Hippocampal formation (tissue), 2 donors: ENCODE measurements at places on chromosomes 2 and 18.
A peak's percentile ranks its signal among the peaks of the same experiment; 100 is the strongest.

DNA sequence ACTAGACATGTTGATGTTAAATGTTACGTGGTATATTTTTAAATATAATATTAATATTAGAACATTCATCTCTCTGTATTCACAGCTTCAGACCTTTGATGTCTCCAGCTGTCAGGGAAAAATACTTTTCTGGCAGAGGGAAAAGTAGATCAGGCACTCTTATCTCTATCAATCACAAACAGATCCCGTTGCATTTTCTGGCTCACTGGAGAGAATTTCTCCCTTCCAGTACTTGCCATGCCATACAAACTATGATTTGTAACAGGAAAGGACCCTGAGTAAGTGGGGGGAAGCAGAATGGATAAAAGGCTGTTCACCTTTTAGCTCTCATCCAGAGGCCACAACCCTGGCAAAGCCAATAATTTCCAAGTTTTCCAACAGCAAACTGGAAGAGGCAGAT is 158.0 kb downstream of the TCF4 start:
- no peak for DNase-seq

DNA sequence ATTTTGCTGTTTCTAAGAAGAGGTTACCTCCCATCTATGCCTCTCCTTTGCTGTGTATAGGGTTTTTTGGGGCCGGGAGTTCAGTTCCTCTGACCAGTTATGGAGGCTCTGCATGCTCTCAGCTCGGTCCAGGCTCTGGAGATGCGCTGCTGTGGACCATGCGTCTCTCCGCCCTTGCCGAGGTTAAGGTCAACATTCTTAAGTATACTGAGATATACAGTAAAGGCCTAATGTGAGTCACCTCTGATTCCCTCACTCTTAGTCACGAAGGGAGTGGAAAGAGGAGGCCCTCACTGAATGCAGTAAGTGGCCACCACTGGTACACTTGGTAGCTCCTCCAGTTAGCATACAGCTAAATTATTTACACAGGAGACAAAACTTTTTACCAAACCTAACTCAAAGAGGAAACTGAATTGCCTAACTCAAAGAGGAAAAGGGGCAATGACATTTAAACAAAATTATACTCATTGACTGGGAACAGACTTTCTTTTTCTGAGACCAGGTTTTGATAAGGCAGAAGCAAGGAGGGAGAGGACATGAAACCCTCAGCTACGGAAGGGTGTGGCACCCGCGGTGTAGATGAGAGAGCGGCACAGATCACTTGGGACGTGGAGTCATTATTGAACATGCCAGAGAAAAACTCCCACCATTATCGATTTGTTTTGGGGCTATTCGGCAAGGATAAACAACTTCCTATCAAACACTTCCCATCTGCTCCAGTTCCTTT is 98.7 kb downstream of the COPS8 start:
- no peak for DNase-seq

DNA sequence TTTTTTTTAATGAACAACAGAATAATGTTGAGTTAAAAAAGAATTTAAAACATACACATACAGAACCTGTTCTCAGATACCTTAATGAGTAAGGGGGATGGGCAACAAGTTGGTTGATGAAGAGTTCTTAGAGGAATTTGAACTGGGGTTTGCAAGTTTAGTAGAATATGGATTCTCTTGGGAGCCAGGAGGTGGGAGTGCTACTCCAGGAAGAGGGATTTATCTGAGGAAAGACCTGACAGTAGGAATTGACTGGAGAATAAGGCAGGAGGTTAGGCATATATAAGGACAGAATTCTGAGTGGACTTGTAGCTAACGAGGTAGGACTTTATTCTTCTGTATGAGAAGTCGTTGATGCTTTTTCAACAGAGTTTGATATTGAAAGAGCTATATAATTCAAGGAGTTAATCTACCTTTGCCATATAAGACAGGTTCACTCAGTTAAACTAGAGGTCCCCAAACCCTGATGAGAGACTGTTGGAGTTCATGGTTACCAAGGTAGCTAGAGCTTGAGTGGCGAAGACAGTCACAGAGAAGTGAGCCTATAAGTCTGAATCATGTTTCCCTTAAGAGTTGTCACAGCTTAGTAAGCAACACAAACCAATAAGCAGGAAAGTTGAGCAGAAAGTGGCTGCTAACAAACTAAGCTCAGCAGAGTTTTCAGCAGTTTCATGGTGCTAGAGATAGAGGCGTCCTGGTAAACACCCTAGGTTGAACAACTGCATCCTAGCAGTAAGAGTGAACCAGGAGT is 88.2 kb downstream of the NCOA1 start:
- DNase-seq = no peak

DNA sequence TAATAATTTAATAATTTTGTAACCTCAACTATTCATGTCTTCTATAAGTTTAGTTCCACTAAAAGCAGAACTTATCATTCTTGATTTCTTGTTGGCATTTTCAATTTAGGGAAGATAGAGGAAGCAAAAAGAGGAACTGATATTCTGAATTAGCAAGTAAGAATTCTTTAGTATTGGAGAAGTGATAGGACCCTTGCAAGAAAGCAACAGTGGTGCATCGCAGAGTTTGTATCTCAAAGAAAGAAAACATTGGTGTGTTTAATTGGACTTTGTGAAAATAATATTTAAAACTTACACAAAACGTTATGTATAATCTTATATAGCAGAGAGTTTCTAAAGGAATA is 36.5 kb upstream of the TNFRSF11A start:
- DNase-seq = no peak

DNA sequence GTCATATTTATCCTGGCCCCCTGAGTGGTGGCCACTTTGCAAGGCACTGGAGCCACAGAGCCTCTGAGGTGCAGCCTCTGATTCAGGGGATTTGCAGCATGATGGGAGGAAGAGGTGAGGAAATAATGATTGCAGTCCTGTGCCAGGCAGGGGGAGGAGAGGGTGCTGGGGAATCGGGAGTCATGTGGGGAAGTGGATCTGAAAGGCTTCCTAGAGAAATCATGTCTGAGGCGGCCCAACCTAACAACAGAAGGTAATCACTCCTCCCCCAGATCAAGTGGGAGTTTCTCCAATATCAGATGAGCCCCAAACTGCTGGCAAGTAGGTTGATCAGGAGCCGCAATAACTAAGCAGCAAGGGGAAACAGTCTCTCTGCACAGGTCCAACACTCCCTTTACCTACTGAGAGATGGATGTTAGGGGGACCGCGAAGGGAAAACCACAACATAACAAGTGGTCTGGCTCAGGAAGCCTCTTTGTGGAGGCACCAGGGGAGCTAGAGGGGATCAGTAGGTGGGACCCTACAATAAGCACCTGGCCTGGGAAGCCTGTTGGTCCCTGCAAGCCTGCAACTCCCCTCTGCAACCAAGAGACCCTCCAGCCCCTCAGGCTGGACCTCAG is 71.8 kb upstream of the NPAS2 start:
- DNase-seq = no peak

GRCh38 chr18:23133860-23134779 is 1.2 kb upstream of the CABLES1 start:
- no peak for DNase-seq

- peak; percentile 55 for DNase-seq
Measured at GRCh38 chr2:121648206-121649148, 785 bp downstream of the CLASP1 start.

- no peak for DNase-seq
Measured at GRCh38 chr2:158963071-158963470, 5.4 kb upstream of the TANC1 start.

DNA sequence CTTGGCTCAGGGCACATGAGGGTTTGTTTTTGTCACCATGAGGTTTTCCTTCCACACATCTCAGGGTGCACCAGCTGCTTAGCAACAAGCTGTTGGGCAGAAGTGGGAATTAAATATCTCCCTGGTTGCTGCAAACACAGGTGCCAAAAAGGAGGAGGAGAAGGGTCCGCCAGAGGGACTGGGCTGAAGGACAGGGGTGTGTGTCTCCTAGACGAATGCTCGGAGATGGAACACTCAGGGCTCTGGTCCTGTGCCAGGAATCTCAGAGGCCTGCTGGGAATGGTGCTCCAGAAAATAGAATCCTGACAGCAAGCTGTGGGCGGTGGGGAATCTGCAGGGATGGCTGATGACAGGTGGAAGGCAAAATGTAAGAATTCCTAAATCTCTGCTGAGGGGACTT is 94.5 kb downstream of the VSNL1 start:
- no peak for DNase-seq

- no peak for DNase-seq
Measured at GRCh38 chr2:160308476-160308875, 108.4 kb upstream of the ITGB6 start.

GRCh38 chr2:20370191-20370590 is 19.5 kb upstream of the PUM2 start:
- DNase-seq = no peak

DNA sequence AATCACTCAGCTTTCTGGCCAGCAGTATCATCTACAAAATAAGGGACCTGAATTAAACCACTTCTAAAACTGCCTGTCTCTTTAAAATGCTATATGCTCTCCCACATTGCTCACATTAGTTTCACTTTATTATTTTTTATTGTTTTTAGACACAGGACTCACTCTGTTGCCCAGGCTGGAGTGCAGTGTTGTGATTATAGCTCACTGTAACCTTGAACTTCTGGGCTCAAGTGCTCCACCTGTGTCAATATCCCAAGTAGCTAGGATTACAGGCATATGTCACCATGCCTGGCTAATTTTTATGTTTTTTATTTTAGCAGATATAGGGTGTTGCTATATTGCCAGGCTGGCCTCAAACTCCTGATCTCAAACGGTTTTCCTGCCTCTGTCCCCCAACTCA is 591.3 kb upstream of the ZNF804A start:
- no peak for DNase-seq

GRCh38 chr18:10497206-10497749 is 28.5 kb upstream of the NAPG start:
- DNase-seq = no peak

- DNase-seq = no peak
Measured at GRCh38 chr2:176601066-176601465, 331.8 kb downstream of the MTX2 start.

GRCh38 chr2:30230497-30231211 is 680 bp upstream of the LBH start:
- peak; percentile 38 for DNase-seq

DNA sequence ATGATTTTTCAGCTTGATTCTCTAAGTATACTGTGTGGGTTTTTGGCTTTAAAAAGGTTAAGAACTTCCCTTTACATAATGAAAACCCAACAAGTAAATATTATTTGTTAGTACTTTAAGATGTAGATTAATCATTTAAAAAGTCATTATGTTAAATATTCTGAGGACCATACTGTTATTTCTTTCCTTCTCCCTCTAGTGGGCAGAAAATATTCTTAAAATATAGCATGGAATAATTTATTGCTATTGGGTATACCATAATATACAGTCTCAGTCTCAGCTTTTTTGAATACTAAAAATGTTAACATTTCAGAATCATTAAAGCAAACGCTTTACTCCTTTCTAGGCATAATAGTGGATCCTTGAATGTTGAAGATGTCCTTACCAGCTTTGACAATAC is 28.1 kb downstream of the CAMKMT start:
- DNase-seq = no peak

GRCh38 chr2:1553671-1554295 is 140.5 kb downstream of the TPO start:
- no peak for DNase-seq

- no peak for DNase-seq
Measured at GRCh38 chr2:156704617-156705016, 268.4 kb downstream of the GPD2 start.

GRCh38 chr2:212076456-212076855 is 462.1 kb downstream of the ERBB4 start:
- DNase-seq = no peak

DNA sequence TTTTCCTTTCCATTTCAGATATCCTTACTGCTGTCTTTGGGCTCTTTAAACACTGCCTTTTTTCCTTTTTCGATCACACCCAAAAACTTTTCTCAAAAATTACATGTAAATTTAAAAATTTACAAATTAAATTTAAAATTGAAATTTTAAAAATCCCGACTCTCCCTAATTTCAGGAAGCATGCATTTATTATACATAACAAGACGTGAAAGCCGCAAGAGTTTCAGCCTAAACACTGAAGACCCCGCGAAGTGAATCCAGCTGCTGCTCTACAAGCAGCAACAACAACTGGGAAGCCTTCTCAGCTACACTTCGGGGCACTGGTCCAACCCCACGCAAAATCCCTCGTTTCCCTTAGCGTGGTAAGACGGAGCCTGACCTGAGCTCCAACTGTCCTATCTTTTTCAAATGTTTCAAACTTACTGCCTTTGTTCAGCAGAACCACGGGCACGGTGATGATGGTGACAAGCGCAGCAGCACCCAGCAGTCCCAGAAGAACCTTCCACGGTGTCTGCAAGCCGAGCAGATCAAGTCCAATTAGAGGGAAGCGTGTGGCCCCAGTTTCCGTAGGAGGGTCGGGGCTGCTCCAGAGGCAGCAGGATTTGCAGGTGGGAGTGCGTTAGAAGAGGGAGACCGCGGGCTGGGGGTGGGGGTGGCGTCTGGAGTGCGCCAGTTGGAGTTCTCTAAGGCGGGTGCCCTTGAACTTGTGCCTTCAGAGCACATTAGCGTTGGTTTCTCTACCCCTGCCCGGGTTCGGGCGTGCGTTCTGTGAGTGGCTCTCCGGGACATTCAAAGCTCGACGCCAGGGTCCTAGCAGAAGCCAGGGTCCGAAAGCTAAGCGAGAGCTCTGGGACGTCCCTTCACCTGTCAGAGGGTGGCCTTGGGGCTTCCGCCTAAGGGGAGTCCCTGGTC is 783 bp downstream of the DPP4 start:
- DNase-seq = no peak

DNA sequence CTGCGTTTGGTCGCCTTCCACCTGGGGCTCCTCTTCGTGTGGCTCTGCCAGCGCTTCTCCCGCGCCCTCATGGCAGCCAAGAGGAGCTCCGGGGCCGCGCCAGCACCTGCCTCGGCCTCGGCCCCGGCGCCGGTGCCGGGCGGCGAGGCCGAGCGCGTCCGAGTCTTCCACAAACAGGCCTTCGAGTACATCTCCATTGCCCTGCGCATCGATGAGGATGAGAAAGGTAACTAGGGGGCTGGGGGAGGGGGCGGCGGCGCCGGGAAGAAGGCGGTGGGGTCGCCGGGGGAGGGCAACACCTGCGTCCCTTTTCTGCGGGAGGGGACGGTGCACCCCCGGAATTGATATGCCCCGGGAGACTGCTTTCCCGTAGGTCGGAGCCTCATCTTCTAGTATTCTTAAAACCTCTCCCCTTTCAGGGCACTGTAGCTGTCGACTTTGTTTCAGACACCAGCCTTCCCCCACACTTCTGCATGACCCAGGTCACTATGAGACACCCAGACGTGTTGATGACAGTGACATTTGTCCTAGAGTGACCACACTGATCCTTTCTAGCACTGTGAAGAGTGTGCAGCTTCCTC is 755 bp downstream of the SPAST start:
- DNase-seq = no peak

GRCh38 chr2:167237478-167237877 is 349.2 kb downstream of the XIRP2 start:
- no peak for DNase-seq

DNA sequence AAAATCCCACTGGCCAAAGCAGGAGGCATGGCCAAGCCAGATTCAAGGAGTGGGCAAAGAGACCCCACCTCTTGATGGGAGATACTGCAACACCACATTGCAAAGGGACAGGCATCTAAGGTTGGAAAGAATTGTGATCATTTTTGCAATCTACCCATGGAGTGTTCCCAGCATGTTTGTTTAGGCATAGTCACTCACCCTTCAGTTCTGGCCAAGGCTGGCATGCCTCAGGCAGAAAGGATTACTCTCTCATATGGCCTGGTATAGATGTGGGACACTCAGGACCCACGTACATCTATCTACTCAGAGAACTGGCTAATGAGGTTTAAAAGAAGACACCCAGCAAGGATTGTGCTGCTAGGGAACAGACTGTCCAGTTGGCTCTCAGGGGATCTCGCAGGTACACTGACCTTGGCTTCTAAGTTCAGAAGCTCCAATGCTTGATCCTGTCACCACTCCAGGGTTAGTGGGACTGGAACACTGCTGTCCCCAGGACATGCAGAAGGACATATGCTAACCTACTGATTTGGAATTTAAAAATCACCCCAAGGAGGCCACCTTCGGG is 183.7 kb downstream of the KLHL29 start:
- DNase-seq = no peak
